ENCODE measurements at places on chromosomes 3 and 15.
A peak's percentile ranks its signal among the peaks of the same experiment; 100 is the strongest.

DNA sequence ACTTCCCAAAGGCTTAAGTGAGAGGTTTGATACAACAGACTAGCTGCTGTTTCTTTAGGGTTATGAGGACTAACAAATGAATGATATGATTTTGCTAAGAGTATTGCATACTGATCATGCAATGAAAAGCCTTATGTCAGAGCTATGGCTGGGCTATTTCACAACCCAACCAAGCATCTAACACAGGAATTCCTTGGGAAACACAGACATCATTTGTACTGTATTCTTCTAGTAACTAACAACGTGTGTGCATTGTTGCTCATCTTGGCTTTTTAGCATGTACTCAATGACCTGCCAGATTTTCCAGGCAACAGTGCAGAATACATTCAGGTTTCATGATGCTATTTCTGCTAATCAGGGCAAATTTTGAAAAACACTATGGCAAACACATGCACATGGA is 19.3 kb downstream of the PDZRN3 start:
- no peak for DNase-seq

DNA sequence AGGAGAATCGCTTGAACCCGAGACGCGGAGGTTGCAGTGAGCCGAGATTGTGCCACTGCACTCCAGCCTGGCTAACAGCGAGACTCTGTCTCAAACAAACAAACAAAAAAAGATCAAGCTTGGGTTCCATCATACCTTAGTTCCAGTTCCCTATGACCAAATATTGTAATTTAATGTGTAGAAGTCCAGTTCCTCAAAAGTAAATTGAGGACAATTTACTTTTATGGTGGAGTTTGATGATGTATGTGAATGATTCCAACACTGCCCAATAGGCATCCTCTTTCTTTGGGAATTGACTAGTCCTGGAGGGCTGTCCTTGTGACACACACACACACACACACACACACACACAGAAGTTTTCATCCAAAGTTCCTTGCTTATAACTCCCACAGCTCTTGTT is 2.8 kb upstream of the PKM start:
- no peak for DNase-seq

DNA sequence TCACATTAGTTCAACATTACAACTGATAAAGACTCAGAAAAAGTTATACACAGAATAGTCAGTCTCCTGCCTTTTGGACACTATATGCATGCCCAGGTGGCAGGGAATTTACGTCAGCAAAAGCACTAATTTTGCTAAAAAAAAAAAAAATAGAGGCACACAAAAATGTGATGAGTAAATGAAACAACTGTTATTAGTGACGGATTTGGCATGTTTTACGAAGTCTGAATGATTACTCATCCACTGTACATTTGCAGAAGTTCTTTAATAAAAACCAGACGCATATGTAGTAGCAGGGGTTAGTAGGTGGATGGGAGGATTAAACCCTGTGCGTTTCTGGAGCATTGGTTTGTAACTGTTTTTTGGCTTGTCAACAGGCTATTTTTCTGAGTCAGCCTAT is 99.0 kb downstream of the MITF start:
- peak; percentile 89 for DNase-seq

GRCh38 chr3:97871801-97872524 is 50.2 kb downstream of the CRYBG3 start:
- peak; percentile 87 for DNase-seq

- no peak for DNase-seq
Observed at GRCh38 chr3:43742920-43743319, 52.2 kb downstream of the ABHD5 start.

- no peak for DNase-seq
Observed at GRCh38 chr3:56458496-56459103, 9.7 kb downstream of the ERC2 start.

DNA sequence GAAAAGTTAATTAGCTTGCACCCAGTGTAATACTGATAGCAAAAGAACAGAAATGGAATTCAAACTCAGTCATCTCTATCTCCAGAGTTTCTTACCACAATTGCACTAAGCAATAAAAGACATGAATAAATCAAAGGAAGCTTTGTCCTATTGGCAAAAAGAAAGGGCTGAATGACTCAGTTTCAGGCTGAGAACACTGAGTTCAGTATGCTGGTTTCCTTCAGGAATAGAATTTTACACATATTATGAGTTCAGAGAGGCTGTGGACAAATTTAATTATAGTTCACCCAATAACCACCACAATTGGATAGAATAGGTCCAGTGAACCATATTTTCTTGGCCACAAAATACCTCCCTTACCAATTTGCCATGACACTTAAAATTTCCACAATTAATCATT is 249.7 kb downstream of the KCNMB2 start:
- no peak for DNase-seq

- DNase-seq: no peak
Observed at GRCh38 chr3:30343861-30344260, 262.5 kb upstream of the TGFBR2 start.

DNA sequence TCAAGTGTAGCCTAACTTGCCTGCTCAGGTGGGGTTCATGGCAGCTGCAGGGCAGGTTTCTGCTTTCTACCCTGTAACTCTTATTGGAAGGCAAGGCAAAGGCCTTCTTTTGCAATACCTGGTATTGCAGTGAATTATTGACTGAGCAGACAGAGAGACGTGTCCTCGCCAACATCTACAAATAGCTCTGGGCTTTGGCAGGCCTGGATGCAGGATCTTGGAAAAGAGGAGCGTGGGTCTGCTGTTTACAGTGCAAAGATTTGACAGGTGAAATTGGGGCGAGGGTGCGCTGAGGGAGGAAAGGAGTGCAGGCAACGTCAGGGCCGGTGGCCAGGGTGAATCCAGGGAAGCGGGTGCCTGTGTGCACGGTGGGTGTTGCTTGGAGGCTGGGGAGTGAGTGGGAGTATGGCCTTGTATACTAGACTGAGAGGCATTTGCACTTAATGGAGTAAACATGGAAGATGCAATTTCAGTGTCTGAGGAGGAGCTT is 44.5 kb downstream of the ST6GAL1 start:
- DNase-seq: no peak

- DNase-seq: no peak
Observed at GRCh38 chr3:99502871-99503270, 135.5 kb upstream of the COL8A1 start.

DNA sequence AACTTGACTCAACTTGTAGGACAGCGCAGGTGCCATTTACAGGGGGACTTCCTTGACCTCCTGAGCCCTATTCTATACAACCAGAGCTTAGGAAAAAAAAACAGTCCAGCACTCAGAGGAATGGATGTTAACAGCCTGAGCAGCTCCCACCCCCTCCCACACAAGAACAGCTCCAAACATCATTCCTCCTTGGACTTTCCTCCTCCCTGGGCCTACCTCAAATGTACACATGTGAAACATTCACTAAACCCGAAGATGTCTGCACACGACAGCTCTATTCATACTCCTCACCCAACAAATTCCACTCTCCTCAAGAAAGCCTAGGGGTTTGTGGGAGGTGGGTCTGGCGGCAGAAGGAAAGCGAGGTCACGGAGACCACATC is 503 bp upstream of the ATRIP start:
- no peak for DNase-seq

DNA sequence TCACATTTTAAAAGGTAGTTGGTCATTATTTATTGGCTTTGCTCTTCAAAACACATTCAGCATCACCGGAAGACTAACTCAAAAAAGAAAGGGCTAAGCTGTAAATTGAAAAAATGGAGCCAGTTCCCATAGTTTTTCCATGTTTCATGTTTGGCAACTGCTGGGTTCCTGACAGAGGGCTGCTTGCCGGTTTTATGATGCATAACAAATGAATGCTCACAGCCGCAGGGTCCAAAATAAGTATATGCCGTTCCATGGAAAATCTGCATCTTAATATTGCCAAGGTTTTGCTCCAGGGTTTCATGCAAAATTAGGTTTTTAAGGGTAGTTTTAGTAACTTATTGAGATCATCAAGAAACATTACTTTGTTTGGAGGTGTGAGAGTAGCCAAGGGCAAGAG is 15.8 kb downstream of the SLC12A1 start:
- no peak for DNase-seq

DNA sequence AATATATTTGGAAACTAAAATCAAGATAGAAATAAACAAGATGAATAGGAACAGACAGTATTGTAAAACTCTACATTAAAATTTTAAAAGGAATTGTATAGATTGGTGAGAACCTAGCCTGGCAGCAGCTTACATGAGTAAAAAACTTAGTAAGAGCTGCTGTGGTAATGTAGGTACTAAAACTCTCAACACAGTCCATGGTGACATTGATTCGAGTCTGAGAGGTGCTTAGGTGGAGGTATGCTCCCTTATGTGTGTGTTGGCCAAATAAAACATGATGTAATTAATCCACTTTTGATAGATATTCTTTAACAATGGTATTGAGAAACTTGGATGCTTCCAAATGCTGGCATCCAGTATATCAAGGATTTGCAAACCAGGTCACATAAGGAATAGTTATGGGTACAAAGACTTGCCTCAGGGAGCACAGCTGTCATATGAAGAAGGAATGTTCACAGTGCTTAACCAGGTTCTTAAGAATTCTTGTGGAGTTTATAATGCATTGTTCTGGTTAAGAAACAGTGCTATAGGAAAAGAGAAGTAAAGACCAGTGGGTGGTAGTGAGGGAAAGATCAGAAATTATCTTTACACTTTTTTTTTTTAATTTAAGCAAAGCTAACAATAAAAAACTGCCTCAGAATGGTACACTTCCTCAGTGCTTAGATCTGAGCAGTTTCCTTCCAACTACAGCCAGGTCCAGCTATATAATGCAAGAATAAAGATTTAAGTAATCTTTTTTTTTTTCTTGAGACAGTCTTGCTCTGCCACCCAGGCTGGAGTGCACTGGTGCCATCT is 24.6 kb upstream of the IL20RB start:
- DNase-seq: no peak

- no peak for DNase-seq
Observed at GRCh38 chr3:158651192-158651591, 6.9 kb downstream of the GFM1 start.

GRCh38 chr15:50857763-50858162 is 50.7 kb upstream of the AP4E1 start:
- DNase-seq: no peak

DNA sequence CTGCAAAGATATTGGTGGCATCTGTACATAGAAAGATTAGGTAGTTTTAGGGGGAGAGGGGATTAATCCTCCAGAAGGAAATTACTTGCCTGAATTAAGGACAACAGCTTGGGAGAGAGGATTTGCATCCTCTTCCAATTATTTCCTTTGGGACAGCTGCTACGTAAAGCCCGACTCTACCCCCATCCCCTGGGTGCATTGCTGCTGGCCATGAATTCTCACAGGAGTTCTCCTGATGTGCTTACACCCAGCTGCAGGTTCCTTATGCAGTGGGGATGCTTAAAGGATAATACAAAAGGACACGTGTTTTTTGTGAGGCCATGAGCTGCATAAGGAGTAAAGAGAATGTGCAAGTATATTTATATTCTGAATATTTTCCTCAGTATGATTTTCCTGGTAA is 132.3 kb downstream of the VPS8 start:
- DNase-seq: no peak

DNA sequence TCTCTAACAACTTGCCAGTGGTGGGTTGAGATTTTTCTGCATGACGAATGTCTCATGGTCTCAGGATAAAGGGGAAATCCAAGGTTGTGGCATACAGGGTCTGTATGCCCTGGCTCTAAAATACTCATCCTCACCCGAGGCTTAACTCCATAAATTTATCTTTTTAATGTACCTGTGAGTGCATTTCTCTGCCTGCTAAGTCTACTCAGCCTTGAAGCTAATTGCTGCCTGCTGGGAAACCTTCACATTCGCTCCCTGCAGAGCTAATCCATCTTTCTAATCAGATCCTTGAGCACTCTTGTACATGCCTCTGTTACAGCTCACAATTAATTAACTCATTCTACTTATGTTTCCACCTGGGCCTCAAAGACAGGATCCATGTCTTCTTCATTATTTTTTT is 93.8 kb downstream of the CMSS1 start:
- no peak for DNase-seq

GRCh38 chr3:45608885-45609284 is 14.3 kb downstream of the LIMD1 start:
- no peak for DNase-seq

GRCh38 chr3:195893516-195893915 is 14.8 kb downstream of the TNK2 start:
- DNase-seq: no peak

GRCh38 chr15:63503739-63504246 is 600 bp upstream of the USP3 start:
- DNase-seq: no peak

GRCh38 chr15:101156509-101157159 is 95.2 kb downstream of the CHSY1 start:
- DNase-seq: no peak

DNA sequence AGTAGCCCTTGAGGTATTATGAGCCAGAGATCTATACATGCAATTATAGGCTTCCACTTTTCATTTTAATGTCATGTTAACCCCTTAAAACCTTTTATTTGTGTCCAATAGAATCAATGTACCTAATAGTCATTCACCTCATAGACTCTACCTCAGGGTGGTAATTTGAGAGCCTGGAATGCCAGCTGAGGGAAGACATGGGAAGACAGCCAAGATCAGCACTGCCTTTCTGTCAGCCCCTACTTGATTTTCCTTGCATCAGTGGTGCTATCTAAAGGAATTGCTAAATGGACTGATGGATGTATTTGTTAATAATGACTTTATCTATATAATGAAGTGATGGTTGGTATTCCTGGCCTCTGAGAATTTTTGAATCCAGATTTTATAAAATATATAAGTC is 113.3 kb upstream of the GBE1 start:
- no peak for DNase-seq

DNA sequence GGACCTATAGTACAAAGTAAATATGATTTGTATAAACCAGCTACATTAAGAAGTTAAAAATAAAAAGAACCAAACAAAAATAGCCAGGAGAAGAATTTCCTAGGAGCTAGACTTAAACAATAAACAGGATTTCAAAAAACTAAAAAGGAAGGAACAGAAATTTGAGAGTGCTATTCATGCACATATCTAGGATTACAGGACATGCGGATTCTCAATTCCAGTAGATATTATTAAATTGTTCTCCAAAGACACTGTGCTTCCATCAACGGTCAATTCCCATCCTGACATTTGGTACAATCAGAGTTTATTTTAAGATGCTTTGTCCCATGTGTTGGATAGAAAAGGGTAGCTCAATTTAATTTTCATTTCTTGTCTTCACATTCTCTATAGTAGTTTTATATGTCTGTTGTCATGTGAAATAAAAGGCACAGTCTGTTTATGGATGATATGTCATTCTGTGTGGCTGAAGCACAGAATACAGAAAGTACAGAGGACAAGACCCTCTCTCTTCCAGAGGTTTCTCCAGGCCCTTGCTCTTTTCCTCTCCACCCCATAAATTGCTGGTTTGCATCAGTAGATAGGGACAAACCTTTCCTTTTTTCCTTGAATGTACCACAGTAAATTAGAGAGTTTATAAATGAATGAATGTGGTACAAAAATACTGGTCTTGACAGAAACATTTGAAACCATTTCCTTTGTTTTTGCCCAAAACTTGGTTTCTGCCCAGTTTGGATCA is 3.5 kb downstream of the PLOD2 start:
- DNase-seq: no peak

GRCh38 chr15:62958528-62959363 is 83.8 kb upstream of the TPM1 start:
- DNase-seq: no peak

All from AG04449 (cell line).